ENCODE measurements at places on chromosomes 7 and 10.

- no peak for DNase-seq
Observed at GRCh38 chr10:29628311-29628710, 6.5 kb downstream of the SVIL start.

- DNase-seq, result no peak
Observed at GRCh38 chr7:30986738-30987137, 23.0 kb downstream of the GHRHR start.

DNA sequence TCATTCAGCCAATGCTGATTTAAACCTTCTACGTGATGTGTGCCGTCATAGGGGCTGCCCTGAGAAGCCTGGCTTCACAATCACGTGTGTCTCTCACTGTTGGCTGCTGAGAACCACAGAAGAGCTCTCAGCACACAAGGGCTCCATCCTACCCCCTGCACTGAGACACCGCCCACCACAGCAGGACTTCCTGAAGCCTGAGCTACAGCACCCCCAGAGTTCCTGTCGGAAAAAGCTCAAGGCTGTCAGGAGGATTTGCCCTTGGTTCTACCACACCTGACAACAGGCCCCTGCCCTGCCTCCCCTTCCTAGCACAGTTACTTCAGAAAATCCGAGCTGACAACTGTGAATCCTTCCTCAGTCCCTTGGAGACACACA, 191.9 kb downstream of the MAD1L1 start:
- DNase-seq, result peak; percentile 81

GRCh38 chr10:103660364-103661197, 167.1 kb downstream of the NEURL1 start:
- DNase-seq, result peak; percentile 43

DNA sequence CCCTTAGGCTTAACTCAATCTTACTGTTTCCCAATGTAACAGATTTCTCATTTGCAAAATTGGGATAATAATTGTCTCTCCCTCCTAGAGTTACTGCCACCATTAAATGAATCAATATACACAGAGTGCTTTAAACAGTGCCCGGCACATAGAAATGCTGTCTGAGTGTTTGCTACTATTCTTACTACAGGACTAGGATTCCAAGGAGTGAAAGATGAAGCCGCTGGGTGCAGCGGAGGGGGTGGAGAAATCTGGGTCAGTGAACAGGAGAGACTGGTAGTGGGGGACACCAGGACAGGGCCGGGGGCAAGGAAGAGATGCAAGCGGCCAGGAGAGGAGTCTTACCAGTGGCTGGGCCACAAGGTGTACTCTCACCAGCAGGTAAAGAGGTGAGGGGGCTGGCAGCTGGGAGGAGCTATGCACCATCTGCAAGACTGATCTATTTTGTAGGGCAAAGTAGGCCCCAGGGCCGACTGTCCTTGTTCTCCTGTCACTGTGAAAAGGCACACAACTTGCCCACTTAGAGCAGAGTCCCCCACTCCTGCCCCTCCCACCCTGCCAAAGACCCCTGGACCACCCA, 18.5 kb upstream of the PRRT4 start:
- DNase-seq, result no peak

DNA sequence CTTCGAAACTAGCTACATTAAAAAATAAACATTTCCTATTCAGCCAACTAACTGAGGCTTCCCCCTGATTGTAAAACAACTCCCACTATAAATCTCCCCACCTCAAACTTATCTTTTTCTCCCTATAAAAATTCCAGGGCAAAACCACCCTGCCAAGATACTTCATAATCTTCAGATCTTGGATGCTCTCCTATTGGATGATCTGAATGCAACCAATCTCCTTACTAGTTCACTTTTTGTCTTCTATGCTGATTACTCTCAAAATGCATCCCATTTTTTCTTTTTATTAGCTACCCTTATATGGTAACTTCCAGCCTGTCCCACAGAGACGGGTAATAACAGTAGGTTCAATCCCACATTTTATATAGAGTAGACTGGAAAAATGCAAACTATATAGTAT, 15.0 kb upstream of the PRSS58 start:
- no peak for DNase-seq

DNA sequence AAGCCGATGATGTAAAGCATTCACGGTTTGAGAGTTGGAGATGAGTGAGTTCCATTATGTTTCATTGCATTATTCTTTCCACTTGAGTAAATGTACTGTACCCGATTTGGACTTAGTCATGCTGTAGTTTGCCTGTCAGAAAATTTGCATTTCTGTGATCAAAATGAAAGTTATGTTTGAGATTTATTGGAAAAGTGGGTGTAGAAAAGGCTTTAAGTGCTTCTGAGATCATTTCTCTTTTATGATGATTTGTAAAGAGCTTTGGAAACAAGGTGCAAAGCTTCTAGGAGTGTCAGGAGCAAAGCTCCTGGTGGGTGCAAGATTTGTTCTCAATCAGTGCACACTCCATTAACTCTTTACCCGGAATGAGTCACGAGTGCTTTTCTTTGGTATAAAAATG, 204.1 kb upstream of the POM121L12 start:
- no peak for DNase-seq

- DNase-seq, result peak; percentile 81
Observed at GRCh38 chr10:113982769-113983168, 60.9 kb upstream of the ADRB1 start.

DNA sequence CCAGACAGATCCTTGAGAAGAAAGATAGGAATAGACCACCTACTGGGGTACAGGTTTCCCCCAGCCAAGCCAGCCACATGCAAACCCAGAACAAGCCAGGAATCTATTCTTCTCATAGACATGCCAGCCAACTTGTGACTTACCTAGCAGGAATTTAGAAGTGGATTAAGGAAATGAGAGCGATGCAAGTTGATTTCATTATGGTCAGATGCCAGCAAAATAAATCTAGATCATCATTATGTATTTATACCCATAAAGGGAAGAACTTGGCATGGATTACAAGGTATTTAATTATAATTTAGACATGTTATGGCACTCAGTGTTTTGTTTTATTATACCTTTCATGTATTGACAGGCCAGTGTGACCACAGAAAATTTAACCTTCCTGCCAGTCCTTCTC, 32.8 kb downstream of the SLC35G1 start:
- DNase-seq, result no peak

GRCh38 chr7:152383341-152384234, 52.2 kb downstream of the KMT2C start:
- no peak for DNase-seq

- no peak for DNase-seq
Observed at GRCh38 chr7:15099074-15099473, 196.5 kb upstream of the DGKB start.

- DNase-seq, result no peak
Observed at GRCh38 chr10:49415109-49415508, 19.2 kb upstream of the DRGX start.

GRCh38 chr7:90626013-90626412, 29.9 kb downstream of the CDK14 start:
- no peak for DNase-seq

GRCh38 chr7:150937848-150938561, 40.1 kb downstream of the KCNH2 start:
- peak; percentile 49 for DNase-seq

DNA sequence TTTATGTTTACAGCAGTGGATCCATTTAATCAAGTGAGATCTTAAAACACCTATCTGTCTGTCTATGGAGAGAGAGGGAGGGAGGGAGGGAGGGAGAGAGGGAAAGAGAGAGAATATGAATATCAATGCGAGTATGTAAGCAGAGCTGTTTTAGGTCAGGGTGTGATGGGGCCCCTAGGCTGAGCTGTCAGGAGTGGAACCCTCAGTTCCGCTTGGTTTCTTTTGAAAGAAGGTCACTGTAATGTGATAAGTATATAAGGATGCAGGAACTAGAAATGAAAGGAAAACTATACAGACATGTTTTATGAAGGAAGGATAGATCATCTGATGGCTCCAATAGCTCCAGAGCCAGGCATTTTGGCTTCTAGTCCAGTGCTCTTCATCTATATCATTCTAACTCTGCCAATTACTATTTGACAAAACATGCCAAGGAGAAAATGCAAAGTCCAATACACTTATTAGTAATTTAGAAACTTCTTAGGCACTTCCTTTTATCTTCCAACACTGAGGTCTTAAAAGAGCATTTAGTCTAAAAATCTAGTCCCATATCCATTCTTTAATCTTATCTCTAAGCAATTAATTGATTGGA, 70.3 kb downstream of the NRCAM start:
- DNase-seq, result peak; percentile 60

DNA sequence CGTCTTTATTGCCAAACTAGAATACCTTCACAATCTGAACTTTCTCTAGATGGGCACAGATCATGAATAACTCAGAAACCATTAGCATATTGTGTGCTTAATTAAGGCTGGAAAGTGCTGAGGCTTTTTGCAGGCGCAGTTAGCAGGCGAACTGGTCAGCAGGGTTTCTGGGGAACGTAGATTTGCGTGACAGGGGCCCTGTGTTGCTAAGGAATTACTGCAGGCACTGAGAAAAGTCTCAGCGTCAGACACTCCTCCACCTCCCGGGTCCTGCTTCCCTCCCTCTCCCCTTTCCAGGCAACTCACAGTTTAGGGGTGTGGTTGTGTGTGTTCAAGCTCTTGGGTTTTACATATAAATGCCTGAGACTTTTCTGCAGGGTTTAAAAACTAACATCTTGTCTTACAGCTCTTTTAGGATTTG, 2.2 kb downstream of the MAP3K8 start:
- DNase-seq, result no peak

DNA sequence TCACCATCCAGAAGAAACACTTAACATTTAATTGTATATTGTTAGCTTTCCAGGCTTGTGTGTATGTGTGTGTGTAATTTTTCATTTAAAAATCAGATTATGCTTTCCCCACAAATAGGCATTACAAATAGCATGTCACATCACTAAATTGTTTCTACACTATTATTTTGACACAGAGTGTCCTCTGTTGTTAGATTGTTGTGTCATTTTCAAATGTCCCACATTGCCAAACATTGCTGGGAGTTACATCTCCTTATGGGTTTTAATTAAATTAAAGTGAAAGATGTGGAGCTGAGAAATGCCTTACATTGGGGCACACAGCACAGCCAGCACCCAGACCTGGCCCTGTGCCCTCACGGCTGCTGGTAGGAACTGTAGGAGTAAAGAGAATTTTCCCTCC, 295.6 kb downstream of the ZEB1 start:
- DNase-seq, result no peak

GRCh38 chr7:155345490-155345889, 47.8 kb downstream of the INSIG1 start:
- DNase-seq, result no peak

- DNase-seq, result peak; percentile 37
Observed at GRCh38 chr7:33904681-33905388, 504 bp upstream of the BMPER start.

DNA sequence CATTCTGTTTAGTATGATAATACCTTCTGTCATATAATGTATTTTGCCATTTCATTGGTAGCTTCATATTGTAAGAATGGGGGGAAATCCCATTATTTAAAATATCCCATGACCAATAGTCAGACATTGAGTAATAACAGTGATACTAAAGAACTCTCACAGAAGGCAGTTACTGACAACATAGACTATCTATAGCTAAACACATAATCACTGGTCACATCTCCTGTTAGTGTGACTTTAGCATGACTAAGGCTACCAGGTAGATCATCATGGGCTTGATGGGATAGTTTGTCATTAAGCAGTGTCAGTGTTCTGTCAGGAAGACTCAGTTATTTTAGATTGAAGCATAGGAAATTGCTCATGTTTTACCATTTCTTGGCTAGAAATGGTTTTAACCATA, 16.4 kb downstream of the OPN1SW start:
- DNase-seq, result no peak

- DNase-seq, result no peak
Observed at GRCh38 chr10:120048391-120048790, 155.9 kb downstream of the SEC23IP start.

DNA sequence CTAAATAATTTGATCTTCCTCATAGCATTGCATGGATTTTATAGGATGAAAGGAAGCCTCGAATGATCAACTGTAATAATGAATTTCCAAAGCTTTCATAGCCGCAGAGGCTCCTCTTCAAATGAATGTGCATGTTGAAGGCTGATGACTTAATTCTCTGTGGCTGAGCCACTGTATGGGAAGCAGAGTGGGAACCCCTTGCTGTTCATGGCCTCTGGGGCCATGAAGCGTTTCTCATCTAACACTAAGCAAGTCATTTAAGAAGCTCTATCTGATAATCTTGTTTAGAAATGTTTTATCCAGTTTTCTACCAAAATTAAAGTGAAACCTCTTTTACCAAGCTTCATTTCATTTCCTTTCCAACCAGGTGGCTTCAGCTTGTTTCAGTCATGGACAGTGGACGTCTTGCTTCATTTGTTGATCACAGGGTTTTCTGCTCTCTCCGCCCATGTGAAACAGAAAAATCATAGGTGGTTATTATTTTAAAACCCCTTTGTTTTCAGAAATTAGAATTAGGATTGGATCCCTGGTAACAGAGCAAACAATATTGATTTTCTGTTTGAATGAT, 10.3 kb upstream of the ADARB2 start:
- no peak for DNase-seq

DNA sequence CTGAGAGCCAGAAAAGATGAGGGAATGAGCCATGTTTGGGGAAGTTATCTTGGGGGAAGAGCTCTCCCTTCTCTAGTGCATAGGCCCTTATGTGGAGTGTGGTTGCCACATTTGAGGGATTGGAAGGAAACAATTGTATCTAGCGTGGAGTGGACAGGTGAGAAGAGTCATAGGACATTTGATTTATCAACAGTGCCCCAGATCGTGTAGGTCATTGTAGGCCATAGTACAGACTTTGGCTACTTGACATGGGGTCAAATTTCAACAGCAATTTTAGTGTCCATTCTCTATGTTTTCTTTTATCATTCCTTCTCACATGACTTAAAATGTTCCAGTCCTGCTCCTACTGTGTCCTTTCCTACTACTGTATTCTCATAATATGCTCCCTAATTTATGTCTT, 1182.8 kb downstream of the SORCS1 start:
- DNase-seq, result no peak

DNA sequence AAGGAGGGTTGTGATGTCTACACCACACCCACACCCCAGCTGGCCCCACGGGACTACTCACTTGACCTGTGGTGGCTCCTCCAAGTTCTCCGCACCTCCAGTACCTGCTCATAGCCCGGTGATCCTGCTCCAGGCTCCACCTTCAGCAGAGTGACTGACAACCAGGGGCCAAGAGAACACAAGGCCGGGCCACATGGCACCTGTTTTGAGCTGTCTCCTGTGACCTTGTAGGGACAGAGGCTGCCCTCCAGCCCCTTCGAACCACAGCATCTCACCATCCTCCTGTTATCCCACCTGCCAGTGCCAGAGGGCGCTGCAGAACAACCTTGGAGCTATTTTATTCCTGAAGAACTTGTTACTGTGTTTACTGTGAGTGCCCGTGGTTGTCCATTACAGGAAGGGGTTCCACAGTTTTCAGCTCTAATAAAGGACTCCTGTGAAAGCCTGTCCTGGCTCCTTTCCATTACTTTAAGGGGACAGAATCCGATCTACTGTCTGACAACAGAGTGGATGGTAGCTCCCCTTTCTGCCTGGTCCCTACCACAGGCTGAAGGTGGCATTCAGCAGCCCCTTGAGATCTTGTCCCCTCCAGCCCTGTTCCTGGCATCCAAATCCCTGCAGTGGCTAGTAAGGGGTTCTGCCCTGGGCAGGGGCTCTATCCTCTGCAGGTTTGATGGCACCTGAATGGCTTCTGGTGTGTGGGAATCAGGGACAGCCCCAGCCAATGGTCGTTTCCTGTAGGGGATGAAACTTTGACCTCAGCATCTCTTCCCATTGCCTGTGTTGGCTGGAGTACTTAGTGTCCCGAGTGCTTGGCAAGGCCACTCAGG, 50.8 kb downstream of the C10orf120 start:
- DNase-seq, result no peak

- peak; percentile 19 for DNase-seq
Observed at GRCh38 chr10:102919246-102919959, 1.3 kb downstream of the CNNM2 start.

- DNase-seq, result no peak
Observed at GRCh38 chr7:47509571-47509970, 72.3 kb downstream of the TNS3 start.

All from NCI-H510A (cell line).